ENCODE measurements at places on chromosomes 6 and 20.

- DNase-seq: no peak
These were observed 35.2 kb downstream of the HFE start for GRCh38 chr6:26122402-26122792.

DNA sequence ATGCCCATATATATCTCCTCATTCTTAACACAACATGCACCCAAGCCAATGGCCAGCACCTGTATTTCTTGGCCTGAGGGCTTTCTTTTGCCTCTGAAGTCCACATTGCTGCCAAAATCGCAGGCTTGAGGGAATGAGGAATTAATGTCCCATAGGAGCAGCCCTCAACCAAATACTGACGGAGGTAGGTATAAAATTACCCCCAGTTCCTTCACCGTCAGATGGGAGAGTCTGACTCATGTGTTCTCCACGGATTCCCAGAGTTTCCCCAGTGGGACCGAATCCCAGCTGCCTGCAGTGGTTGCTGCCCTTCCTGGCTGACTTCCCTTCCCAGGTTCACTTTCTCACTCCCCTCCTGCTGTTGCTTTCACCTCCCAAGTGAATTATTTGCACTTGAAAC lies 602.2 kb upstream of the NOX3 start:
- DNase-seq: no peak

- DNase-seq: no peak
These were observed 90.2 kb upstream of the CDH4 start for GRCh38 chr20:61161726-61162390.

GRCh38 chr6:50030777-50031562 lies 9.2 kb upstream of the DEFB110 start:
- DNase-seq: no peak

DNA sequence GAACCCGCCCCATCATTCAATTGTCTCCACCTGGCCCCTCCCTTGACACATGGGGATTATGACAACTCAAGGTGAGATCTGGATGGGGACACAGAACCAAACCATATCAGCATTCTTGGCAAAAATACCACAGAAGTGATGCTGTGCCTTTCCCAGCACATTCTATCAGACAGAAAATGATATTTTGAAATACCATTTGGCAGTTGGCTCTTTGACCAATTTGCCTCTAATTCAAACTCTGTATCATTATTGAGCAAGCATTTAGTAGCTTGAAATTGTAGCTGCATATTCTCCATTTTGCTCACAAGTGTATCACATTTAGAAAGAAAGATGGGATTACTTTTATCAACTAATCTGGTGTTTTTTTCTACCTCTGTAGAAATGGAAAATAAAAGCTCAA lies 64.0 kb downstream of the PLCB1 start:
- DNase-seq: no peak

DNA sequence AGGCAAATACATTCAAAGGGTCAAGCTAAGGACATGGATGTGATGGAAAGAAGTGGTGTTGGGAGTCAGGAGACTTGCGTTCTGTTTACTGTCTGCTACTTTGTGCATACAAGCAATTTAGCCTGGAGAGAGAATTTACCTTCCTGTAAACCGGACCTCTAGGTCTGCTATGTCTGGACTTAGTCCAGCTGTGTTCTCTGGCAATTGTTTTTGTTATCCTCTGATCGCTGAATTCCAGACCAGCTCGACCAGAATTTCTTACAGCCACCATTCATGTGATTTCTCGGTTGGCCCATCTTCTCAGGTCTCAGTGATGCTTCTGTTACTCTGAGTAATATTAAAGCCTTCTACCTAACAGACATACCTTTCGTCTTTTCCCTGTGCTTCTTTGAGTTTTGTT lies 75.2 kb downstream of the LRRC1 start:
- DNase-seq: no peak

GRCh38 chr6:42984924-42985475 lies 630 bp downstream of the PPP2R5D start:
- DNase-seq: no peak

DNA sequence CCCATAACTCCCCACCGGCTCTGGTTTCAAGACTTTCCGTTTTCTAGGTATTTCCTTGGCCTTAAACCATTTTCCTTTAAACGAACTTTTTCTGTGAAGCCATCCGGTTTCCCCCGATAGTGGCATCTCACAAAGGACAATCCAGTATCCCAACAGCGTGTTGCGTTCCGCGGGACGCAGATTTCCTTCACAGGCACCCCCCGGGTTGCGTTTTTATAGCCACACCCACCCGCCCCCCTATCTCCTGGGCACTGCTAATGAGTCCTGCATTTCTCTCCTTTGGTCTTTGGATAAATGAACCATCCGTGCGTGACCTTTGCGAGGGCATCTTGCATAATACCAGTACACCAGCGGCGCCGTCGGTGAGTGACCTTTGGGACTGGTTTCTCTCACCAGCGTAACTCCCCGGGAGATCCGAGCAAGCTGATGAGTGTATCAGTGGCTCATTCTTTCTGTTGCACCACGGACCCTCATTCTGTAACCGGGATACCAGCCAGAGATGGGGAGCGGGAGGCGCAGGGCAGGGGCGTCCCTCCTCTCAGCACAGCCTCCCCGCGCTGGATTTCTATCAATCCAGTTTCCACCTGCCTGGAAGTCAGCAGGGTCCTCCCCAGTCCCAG lies 586 bp upstream of the NQO2 start:
- peak; percentile 71 for DNase-seq

DNA sequence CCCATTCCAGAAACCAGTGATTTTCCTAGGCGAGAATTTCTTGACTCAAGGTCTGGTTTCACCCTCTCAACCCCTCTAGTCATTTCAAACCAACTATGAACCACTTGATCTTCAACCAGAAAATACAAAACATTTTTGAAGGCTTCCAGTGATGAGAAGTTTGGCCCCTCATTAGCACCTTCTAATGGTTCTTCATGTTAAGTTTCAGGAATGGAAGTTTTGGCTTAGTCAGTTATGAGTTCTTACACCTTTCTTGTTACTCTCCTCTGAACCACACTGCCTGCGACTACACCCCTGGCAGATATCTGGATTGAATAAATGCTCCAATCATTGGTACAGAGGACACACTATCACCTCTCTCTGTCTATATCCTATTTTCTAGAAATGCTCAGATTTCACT lies 67.2 kb downstream of the GJA10 start:
- DNase-seq: no peak

- DNase-seq: no peak
These were observed 15.1 kb downstream of the BRD2 start for GRCh38 chr6:32983493-32983848.

DNA sequence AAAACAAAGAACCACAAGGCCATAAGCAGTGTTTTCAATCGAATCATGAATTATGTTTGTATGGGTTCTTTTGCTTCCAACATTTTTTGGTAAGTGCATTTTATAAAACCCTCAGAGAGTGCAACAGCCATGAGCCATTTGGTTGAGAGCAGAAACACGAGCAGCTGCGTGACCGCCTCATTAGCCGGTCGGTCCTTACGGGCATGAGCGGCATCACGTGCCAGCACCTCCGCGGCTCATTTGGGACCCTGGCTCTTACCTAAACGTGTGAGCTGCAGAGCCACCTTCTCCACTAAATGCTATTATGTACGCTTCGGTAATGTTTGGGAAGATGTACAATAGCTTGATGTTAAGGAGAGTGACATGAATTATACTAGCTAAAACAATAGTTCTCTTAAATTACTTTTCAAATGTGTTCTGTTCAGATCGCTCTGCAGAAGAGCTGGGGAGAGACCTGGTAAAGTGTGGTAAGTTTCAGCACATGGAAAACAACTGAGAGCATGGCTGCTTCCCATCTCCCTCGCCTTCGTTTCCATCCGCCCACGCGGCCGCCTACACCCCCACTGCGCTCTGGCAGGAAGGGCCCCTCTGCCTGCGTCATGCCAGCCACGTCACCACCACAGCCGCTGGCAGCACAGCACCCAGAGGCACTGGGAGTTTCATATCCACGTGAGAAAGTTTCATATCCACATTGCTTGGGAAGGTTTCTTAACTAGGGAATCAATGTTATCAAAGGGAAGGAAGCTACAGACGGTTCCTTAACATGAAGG lies 23.7 kb upstream of the PDE10A start:
- DNase-seq: no peak

DNA sequence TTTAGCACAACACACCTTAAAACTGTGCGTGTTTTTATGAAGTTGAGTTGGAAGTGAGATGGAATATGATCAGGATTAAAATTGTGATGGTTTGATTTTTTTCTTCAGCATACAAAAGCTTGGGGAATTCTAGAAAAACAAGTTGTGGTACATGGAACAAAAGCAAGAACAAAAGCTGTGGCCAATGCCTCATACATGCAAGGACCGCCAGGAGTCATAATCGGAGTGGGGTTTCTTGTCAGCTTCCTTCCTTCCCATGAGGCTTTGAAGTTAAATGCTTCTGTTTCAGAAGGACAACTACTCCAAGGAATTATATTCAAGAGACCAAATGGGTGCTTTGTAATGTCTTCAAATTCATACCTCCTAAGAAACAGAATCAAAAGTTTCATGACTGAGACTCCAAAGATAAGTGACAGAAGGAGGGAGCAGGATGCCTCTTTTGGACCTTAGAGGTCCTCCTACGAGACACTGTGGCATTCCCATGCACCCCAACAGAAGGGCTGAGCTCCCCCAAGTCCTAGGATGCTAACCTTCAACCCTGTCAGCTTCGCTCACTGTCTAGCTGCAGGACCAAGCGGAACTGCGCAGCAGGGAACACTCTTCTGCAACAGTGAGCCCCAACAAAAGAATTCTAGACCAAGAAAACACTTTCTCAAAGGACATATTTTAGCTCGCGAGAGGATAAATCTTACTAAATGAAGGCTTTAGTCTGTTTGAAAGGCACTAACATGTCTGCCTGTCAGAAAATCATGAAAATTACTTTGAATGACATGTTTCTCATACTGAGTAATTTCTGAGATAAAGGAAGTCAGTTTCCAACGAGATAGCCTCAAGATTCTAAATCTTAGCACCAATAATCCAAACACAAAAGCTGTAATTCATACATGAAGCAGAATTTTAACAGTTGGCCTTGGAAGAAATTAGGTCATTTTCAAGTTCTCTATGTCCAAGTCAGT lies 108.5 kb upstream of the NHSL1 start:
- no peak for DNase-seq

DNA sequence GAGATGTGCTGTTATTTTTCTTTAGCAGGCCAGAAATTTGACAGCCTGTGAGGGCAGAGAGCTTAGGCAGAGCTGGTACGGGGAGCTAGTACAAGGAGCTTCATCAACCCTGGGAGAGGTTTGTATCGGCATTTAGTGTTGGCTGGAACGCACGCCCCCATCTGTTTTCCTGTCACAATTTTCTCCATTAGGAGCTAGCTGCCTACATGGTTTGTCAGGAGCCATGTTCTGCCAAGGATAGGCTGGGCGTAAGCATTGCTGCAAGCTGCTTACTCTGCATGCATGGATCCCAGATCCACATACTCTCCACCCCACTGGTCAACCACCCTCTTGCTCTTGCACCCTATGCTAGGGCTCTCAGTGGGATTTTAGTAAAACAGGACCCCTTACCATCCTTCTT lies 449.0 kb upstream of the CHD6 start:
- DNase-seq: no peak

DNA sequence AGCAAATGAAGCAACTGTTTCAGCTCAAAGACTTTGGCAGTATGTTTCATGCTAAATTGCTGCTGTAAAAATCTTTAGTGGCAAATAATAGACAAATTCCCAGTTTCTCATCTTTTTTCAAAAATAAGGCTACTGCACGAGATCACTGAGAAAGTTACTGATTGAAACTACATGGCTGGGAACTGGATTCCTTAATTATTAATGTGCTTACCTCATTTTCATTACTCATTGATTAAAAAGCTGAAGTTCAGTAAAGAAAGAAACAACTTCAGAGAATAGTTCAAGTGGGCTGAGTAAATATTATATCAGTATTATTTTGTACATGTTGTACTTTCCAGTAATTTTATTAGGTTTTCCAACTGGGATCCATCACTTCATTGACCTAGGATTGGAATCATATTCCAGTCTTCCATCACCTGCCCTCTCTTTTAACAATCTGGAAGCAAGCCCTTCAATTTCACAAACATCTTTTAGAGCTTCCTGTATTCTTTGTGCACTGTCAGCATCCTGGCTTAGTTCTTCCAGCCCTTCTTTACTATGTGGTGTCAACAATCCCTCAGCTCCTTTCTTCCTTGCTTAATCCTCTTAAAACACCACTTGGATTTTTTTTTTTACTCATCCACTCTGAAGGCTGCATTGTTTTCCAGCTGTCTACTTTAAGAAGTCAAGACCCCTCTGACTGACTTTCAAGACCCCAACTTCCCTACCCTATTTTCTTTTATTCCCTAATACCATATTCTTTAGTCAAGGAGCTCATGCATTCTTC lies 4.3 kb downstream of the MEI4 start:
- DNase-seq: no peak

- DNase-seq: no peak
These were observed 54.0 kb downstream of the RFPL4B start for GRCh38 chr6:112401083-112401482.

DNA sequence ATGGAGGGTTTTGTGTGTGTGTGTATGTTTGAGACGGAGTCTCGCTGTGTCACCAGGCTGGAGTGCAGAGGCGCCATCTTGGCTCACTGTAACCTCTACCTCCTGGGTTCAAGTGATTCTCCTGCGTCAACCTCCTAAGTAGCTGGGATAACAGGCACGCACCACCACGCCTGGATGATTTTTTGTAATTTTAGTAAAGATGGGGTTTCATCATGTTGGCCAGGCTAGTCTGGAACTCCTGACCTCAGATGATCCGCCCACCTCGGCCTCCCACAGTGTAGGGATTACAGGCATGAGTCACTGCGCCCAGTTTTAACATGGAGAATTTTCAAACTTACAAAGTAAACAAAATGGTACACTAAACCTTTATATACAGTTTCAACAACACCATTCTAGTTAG lies 22.8 kb downstream of the AMD1 start:
- DNase-seq: no peak
